ENCODE measurements at places on chromosomes 2 and 18.

DNA sequence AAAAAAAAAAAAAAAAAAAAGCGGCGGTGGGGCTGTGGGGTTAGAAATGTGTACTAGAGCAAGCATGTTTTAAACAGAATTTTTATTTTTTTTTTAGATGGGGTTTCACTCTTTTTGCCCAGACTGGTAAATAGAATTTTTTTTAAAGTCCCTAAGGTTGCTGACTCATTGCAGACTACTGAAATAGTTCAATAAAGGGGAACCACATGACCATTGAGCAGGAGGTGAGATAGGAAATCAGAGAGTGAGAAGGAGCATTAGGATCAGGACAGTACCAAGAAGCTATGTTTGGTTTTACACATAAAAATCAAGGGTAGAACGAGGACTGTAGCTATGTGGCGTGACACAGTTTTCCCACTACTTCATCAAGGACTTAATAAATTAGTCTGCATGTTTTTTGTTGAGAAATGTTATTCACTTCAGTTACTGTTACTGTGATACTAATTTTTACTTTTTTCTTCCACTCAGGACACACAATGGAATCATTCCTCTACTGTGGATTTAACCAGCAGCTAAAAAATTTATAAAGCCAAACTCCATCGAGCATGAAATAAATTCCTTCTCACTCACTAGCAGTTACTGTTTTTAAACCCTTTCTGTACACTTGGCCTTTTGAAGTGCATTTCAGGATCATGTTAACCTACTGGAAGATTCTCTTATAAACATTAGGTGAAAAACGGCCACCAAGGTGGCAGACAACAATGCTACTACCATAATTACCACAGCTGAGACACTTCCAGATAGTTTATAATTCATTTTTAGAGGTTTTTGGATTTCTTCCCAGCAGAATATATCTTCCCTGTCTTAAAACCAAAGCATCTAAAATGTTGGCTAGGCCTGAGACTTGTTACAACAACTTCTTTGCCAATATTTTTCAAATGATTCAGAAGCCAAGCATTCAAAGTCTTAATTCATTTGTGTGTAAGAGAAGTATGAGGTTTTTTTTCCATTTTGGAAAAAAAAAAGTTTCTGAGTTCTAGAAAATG is 33.2 kb downstream of the LAMA1 start:
- no peak for DNase-seq

- no peak for DNase-seq
Measured at GRCh38 chr2:60505880-60506260, 47.6 kb downstream of the BCL11A start.

DNA sequence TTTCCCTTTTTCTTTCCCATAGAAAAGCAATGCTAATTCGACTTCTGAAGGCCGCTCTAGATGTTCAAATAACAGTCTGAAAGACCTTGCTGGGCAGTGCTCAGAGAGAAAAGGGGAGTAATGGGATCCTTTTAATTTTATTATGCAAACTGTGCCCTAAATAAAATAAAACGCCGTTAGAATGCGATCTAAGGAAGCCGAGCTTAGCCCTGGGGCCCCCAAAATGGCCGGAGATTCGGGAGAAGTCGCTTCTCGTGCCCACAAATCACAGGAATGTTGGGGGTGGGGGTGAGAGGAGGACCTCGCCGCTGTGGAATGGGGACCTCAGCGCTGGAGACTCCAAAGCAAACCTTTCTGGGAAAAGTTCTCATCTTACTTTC is 8.4 kb upstream of the POU3F3 start:
- DNase-seq = no peak

DNA sequence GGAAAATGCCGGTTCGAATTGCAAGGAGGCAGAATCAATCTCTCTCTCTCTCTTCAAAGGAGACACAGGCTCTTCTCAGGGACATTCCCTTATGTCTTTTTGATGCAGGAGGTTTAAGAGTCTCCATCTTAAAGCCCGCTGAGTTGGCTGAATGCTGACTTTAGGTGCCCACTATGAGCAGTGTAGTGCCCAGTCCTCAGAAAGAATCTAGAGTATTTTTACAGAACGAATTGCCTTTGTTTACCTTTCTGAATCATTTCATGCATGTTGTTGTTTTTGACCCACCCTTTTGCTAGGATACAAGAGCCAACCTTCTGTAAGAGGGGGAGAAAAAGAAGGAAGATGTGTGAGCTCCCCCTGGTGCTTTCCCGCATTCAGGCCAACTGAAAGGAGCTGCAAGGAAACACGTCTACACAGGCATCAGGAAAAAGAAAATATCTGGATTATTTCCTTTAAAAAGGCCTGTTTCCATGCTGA is 193.5 kb upstream of the TCF4 start:
- no peak for DNase-seq

DNA sequence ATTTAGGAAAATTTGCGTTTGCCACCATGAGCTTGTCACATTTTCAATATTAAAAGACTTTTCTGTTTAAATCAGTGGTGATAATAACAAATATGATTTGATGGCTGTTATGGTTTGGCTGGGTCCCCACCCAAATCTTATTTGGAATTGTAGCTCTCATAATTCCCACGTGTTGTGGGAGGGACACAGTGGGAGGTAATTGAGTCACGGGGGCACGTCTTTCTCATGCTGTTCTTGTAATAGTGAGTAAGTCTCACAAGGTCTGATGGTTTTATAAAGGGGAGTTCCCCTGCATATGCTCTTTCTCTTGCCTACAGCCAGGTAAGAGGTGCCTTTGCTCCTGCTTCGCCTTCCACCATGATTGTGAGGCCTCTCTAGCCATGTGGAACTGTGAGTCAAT is 83.4 kb upstream of the RGPD4 start:
- no peak for DNase-seq

DNA sequence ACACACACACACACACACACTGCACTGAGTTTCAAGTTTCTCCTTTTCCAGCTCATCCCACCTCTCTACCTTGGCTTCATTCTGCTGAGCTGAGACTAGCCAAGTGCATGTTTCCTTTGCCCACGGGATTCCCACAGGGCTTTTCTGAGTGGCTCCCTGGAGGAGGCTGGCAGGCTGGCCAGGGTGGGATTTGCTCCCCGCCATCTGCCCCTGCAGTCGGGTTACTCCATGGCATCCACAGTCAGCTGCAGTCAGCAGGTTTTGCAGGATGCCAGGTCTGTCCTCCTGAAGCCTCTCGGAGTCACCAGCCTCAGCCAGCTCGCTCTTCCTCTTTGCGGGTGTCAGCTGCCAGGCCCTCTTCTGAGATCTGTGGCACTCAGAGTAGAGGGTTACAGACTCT is 783.7 kb upstream of the SOX11 start:
- no peak for DNase-seq

DNA sequence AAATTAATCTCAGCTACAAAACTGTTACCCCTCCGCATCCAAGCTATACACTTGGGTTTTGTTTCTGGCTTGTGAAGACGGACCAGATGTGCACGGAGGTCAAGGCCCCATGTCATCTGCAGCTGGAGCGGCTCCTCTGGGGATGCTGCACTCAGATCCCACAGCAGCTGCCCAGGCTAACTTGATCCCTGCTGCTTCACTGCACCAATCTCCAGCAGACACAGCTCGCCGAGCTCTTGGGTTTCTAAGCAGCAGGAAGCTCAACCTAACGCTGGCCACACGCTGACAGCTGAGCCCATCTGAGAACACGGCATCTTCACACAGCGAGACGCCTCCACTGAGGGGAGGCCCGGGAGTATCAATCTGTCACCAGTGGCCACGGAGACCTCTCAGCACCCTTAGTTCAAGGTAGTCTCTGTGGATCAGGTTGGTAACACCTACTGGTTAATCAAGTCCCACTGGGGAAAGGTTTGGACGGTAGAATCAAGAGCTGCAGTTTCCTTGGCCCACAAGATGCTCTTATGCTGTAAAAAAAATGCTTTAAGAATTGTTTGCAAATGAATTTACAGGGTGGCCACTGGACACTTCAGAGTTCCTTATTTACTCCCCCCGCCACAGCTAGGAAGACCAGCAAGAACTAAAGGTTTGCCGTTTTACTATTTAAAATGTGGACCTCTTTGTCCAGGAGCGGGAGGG is 67.5 kb downstream of the EMILIN2 start:
- DNase-seq = no peak

GRCh38 chr2:176844461-176844860 is 368.1 kb upstream of the HNRNPA3 start:
- no peak for DNase-seq

DNA sequence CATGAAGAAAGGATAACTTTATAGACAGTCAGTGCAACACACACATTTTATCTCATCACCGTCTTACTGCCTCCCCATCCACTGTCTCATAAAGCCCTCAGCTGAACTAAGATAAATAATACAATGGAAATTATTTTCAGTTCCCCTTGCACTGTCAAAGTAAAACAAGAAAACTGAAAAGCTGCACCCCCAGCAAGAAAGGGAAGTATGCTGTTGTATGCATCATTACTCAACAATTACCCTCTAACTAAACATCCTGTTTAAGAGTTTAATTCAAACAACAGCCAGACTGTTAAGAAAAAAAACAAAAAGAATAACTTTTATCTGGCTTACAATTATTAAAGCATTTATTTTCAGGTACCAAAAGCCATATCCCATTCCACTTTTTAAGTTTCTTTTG is 25.0 kb downstream of the MPPE1 start:
- DNase-seq = no peak

GRCh38 chr18:51568151-51568550 is 370.7 kb upstream of the MEX3C start:
- DNase-seq = no peak

DNA sequence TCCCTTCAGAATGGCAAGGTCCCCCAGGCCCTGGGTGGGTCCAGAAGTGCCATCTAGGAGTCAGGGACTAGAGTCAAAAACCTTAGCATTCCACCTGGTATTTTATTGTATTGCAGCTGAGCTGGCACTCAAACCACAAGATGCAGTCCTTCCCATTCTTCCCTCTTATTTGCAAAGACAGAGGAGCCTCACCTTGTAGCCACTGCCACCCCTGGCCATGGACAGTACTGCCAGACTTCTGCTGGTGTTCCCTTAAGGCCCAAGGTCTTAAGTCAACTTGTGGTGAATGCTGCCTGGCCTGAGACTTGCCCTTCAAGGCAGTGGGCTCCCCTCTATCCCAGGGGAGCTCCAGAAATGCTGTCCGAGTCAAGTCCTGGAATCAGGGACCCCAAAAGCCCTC is 6.9 kb downstream of the UGT1A10 start:
- peak; percentile 36 for DNase-seq

DNA sequence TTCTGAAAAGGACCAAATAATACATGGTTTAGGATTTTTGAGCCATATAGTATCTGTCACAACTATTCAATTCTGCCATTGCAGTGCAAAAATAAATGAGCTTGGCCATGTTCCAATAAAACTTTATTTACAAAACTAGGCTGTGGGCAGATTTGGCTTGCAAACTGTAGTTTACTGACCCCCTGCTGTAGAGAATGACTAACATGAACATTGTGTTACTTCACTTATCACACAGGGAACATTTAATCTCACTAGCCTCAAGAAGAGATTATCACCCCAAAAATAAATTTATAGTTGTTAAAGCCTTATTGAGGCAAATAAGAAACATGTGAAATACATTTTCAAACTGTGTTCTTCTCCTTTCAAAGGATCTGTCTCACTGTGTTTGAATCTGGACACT is 766.2 kb downstream of the MBD2 start:
- DNase-seq = no peak

GRCh38 chr2:128232965-128233789 is 85.5 kb downstream of the HS6ST1 start:
- DNase-seq = peak; percentile 78
